ENCODE measurements at places on chromosomes 13 and 19.

DNA sequence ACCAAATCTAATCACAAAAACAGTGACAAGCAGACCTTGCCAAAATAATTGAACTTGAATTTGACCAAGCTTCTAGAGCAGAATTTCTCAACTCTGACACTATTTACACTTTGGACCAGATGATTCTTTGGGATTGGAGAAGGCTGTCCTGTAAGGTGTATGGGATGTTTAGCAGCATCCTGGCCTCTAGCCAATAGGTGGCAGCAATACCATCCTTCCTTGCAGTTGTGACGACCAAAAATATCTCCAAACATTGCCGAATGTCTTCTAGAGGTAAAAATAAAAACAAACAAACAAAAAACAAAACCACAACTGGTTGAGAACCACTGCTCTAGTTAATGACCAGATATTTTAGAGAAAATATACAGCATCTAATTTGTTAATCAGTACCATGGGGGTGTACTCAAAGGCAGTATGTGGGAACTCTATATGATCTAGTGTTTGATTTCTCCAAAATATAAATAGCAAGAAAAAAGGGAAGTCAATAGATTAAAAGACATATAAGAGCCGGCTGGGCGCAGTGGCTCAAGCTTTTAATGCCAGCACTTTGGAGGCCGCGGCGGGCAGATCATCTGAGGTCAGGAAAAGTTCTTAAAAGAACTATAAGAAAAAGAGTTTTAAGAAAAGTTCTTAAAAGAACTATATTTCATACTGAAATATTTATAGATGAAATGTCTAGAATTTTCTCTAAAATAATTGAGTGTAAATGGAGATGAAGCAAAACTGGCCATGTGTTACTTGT lies 60.9 kb upstream of the ZNF527 start:
- DNase-seq = peak; percentile 36

- DNase-seq = no peak
Observed at GRCh38 chr19:38255383-38256014, 675 bp downstream of the PPP1R14A start.

DNA sequence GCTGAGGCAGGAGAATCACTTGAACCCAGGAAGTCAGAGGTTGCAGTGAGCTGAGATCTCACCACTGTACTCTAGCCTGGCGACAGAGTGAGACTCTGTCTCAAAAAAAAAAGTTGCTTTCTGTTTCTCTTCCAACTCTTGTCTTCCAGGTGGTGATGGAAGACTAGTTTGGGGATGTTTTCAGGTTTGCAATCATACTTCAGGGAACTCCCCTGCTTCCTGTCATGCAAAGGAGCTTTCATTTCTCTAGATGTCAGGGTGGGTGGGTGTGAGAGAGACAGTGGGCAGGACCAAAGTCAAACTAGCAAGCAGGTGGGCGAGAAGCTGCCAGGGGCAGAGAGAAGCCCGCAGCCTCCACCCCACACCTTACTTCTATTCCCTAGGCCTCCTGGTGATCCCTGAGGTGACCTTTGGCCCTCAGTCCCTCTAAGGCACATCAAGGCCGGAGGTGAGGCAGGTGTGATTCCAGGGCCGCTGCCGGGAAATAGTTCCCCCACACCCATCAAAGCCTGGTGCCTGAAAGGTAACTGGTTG lies 25.7 kb downstream of the CCNE1 start:
- no peak for DNase-seq

DNA sequence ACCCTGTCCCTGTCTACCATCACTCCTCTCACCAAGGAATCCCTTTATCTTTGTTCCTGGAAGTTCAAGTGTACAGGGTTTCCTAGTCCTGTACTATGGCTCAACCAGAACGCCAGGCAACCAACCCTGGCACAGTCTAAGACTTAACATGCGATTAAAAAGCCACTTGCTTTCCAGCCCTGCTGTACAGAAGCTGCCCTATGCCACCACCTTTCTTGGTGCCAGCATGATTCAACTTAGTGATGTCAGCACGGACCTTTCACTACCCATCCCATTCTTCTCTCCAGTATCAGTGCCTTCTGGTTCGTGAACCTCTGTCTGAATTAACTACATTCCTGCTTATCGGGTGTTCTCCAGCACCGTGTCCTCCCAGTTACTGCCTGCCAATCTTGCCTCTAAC lies 151.1 kb downstream of the KLF12 start:
- peak; percentile 13 for DNase-seq

DNA sequence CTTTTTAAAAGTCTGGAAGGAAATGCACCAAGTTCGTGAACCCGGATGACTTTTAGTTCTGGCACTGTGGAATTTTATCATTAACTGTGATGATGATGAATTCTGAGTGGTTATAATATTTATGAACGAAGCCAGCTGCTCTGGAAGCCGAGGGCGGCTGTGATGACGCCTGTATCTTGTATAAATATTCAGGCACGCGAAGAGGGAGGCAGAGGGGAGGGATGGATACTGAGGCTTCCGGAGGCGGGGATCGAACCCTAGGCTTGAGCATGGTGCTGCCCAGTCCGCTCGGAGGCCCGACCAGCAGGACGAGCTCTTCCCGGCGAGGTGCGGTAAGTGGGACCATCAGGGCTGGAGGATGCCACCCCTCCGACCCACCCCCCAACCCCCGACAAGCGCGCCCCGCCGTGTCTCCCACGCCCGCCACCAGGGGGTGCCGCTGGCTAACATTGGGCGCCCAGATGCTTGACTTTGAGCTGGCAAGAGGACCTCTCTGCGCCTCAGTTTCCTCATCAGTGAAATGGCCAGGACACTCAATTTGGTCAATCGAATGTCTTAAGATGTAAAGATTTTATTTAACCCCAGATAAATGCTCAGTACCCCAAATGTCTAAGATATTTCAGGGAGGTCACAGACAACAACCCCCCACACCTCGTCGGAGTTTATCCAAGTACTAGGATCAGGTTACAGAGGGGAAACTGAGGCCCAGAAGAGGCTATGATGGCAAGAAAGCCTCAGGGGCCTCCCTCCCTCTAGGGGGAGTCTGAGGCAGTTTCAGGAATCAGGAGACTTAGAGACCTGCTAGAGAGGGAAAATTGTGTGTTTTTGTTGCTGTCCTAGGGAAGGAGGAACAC lies 4.5 kb upstream of the RAB3A start:
- DNase-seq = peak; percentile 70

DNA sequence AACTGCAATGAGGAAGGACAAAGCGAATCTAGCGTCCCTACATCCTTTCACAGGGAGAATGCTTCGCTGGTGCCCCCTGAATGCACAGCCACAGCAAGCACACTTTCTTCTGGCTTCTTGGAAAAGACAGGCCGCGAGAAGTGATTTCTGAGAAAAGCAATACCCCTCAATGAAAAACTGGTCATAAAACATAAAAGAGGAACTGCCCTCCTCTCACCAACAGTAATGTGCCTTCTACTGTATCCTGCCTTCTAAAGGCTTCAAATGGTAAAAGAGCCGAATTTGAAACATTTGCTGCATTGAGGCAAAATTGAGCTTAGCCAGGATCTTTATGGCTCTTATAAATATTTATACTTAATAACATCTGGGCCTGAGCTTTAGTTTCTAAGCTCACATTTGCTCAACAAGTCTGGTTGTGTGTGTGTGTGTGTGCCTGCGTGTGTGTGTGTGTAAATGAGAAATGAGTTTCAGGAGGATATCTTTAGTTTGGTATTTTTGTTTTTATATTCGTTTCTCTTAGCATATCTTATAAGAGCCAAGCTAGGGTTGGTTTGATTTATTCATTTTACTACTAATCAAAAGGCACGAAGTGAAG lies 246.1 kb upstream of the MAB21L1 start:
- DNase-seq = no peak
